ENCODE measurements at places on chromosomes 12 and 14.

GRCh38 chr12:106333010-106333409, 24.5 kb upstream of the POLR3B start:
- DNase-seq: no peak

GRCh38 chr12:115103884-115104883, 420.2 kb upstream of the TBX3 start:
- DNase-seq: no peak

- DNase-seq: no peak
Observed at GRCh38 chr14:76920331-76921087, 94.3 kb downstream of the LRRC74A start.

DNA sequence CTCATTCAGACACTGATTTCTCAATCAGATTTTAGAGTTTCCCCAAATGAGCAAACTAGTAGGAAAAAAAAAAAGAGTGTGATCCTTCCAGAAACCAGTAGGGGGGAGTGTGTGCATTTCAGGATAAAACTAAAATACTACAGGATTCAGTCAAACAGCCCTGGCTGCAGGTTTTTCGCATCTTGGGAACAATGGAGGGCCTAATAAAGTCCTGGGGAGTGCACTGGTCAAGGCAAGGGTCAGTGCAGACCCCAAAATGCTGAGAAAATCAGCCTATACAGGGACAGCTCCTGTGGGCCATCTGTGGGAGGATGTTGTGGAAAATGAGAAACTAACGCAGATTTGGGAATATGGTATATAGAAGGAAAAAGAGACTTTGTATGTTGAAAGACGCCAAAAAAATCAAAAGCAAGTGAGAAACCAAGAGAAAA, 22.2 kb upstream of the ABCD4 start:
- DNase-seq: peak; percentile 26
